ENCODE measurements at places on chromosomes 1 and 21.
A peak's percentile ranks its signal among the peaks of the same experiment; 100 is the strongest.

- DNase-seq = no peak
Observed at GRCh38 chr1:156474966-156475365, 25.6 kb downstream of the MEF2D start.

DNA sequence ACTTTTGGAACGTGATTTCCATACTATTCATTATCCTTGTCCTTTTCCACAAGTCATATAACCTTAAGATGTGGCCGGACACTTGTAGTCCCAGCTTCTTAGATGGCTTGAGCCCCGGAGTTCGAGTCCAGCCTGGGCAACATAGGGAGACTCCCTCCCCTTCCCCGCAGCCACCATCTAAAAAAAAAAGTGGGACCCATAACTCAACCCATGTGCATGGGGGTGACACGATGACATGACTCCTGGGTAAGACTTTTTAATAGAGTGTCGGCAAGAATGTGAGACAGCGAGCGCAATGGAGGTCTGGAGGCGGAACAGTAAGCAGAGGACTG lies 25.7 kb downstream of the MIA3 start:
- no peak for DNase-seq

DNA sequence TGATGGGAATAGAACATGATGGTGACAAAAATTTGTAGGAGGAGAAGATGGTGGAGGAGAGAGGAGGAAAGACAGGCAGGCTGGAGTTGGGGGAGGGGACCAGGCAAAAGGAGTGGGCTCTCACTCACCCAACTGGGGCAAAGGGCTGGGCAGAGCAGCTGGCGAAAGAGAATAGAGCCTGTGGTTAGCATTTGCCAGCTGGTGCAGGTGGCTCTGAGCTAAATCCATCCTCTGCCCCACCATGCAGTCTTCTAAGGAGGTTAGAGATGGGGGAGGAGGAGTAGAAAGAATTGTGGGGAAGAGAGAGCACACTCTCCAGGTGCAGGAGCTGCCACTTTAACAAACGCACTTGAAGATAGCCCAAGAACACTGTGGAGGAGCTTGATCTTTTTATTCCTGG lies 27.6 kb upstream of the SLAMF1 start:
- no peak for DNase-seq

DNA sequence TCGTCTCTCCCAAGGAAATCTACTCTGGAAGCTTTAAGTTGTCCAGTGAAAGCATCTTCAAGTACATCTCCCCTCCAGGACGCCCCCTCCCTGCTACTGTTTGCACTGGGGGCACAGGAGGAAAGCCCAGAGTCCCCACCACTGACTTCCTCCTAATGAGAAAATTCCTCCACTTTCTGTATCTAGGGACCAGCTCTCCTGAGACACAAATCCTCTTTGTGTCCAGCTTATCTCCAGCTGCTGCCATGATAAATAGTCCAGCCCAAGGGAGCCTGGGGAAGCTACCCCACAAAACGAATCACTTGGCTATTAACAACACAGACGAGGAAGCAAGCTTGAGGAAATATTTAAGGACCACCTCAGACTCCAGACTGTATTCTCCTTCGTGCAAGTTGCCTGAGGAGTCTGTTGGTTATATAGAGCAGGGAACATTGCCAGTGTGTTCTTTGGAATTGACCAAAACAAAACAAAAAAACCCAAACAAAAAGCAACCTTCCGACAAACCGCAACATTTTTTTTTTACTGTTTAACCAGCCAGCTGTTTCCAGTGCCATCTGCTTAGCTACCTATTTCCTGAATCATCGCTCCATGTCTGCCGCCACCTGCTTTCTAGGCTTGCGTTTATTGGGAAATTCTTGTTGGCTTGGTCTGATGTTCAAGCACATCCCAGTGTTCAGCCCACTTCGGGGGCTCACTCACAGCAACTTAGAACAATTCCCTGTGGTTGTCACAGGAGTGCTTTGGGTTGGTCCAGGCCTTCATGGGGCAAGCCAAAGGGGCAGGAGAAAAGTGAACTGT lies 7.7 kb downstream of the C1orf226 start:
- DNase-seq = peak; percentile 88

DNA sequence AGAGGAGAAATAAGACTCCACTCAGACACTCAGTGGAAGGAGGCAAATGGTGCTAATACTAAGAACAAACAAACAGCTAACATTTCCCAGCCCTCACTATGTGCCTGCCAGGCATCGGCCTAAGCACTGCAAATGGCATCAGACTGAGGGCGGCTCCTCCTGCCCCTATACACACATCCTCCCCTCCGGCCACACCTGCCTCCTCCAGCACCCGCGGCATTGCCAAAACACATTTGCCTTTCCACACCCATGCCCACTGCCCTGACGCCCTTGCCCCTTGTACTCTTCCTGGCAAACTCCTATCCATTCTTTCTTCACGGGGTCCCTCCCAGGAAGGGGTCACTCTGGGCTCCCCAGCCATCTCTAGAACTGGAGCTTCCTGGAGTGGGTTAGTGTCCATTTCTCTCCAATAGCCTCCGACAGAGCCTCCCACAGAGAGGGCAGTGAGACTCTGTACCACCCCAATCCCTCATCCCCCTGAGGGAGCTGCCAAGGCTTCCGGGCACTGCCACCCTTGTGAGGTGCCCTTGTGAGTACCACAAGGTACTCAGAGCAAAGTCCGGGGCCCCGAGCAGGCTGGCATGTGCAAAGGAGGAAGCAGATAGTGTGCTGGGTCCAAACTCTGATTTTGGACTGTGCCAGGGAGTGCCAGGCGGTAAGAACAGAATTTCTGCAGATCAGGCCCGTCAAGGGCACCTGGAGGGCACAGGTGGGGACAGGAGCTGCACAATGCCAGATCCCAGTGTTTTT lies 959 bp downstream of the AKR7A3 start:
- no peak for DNase-seq

DNA sequence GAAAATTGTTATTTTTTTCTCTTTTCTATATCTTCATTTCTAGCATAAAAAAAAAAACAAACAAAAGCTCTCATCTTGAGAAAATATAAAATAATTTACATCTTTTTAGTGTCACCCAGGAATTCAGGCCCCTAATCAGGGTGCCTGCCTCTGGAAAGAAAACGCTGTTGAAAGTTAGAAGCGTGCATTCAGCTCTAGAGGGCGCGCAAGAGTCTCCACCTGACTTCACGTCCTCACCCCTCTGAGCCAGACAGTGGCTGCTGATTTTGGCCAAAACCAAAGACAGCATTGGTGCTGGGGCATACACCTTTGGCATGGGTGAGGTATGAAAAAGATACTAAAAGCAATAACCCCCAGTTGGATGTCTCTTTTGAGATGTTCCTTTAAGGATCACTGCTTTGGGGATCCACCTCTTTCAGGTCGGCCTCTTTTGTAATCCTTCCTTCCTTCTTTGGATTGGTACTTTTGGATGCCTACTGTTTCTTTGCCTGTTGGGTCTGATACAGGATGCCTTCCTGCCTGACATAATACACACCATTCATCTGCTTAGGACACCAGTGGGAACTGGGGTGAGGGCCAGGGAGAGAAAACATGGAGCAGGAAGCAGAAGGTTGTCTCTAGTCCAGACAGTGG lies 77.6 kb upstream of the CHRM3 start:
- DNase-seq = peak; percentile 1

- peak; percentile 21 for DNase-seq
Observed at GRCh38 chr1:5961601-5962000, 30.6 kb downstream of the NPHP4 start.

DNA sequence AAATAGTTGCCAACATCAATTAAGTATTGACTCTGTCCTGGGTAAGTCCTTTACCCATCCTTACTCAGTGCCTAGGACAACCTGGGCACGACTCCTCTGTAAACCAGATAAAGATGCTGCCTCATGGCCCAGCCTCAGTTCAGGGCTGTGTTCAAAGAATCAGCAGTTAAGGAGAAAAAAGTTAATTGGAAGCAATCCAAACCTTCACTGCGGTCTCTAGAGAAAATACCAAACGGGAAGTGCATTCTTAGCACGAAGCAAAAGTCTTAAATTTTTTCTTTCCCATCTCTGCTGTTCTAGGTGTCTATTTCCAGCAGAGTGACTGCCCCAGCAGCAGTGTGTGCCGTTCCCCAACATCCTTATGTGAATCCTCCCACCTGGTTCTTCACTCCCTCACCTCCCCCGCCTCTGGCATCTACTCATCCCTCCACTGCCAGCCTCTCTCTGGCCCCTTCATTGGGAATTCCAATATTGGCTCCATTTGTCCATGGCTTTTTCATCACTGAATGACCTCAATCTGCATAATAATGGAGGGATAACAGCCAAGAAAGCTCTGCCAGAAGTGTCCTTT lies 23.2 kb downstream of the KANK4 start:
- peak; percentile 64 for DNase-seq

DNA sequence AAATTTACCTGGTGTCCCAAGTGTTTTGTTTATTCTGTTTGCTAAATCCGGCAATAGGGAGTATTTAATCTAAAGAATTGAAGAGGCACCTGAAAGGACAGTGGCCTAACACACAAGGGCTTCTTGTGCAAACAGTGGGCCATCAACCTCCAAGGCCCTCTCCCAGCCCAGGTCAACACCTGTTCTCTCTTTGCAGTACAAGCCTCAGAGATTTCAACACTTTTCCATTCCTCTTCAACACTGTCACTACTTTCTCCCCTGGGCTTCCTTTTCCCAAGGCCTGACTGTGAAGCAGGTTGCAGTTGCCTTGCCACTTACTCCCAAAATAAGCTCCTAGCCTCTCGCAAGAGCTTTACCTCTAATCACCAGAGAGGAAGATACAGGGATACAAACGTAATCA lies 3.2 kb upstream of the SNAPIN start:
- DNase-seq = no peak

- DNase-seq = no peak
Observed at GRCh38 chr1:84145068-84145467, 997 bp downstream of the PRKACB start.

All from NCI-H2171 treated with DMSO at 0.1 percent for 48 hours (cell line).